ENCODE measurements at places on chromosomes 7 and 10.

DNA sequence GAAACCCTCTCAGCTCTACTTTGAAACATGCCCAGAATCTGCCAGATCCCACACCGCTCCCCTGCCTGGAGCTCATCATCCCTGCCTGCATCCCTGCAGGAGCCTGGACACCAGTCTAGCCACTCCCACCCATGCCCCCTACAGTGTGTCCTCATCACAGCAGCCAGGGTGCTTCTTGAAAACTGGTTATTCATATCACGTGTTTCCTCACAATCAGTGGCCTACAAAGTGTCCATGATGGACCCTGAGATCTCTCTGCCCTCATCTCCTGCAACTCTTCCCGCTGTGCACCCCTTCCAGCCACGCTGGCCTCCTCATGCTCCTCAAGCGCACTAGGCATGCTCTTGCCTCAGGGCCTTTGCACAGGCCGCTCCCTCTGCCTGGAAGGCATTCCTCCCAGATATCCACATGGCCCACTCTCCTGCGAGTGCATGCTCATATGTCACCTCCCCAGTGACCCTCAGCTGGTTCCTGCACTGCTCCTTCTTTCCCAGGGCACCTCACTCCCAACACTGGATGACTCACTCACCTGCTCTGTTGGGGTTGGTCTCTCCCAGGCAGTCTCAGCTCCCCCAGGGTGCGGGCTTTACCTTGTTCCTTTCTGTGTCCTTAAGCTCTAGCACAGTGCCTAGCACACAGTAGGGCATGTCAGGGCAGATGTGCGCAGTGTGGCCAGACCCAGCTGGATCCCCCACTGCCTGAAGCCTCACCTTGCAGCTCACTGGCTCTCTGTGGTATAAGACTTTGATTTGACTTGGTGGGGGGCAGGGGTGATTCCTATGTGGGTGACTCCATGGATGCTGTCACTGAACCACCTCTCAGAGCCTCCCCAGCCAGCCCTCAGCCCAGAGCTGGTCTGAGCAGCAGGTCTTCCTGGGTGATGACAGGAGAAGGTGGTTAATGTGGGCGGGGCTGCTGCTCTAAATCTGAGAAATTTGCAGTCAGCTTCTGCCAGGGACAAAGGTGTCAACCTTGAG lies 37.3 kb downstream of the CDH23 start:
- DNase-seq = no peak

DNA sequence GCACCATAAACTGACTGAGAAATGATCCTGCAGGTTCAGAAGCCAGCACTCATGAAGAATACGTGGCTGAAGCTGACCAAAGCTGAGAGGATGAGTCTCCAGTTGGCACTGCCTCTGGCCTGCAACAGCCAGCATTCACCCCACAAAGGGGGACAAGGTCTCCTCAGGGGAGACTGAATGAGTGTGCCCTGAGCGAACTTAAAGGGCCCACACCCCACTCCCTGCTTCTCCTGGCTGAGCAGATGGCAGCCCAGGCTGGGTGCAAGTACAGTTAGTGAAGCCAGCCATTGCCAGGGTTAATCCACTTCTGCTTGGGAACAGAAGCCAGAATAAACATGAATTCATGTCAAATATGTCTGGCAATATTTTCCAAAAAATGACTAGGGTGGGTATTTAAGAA lies 98.1 kb downstream of the PPP1R17 start:
- DNase-seq = no peak

GRCh38 chr7:47340517-47340916 lies 241.4 kb downstream of the TNS3 start:
- DNase-seq = no peak

GRCh38 chr10:70359017-70359550 lies 23.3 kb downstream of the LRRC20 start:
- DNase-seq = no peak

DNA sequence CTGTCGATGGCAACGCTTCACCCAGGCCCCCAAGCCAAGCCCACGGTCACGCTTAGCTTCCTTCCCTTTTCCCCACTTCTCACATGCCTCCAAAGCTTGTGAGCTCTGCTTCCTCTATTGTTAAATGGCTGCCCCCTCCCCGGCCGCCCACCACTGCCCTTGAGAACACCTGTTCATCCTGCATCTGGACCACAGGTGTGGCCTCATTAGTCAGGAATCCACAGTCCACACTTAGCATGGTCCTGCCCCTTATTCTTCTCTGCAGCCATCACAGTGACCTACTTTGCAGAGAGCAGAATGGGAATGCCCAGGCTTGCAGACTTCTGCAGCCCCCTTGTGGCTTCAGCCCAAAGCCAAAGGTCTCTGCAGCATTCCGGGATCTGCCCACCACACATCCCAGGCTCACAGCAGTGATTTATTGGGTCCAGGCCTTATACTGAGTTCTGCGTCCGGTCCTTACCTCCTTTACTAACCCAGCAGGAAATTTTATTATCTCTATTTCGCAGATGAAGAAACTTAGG lies 66.9 kb downstream of the PTPRE start:
- no peak for DNase-seq

All from posterior cingulate gyrus (tissue), 11 donors.